Diencephalon (tissue), 1 donor: ENCODE measurements at places on chromosomes 5 and 9. TPM values are rescaled to one million over a fixed set of nuclear protein-coding genes. Genes with fewer than 3 reads are reported as not detected.

The FAM219A gene
- total RNA-seq, result 36.4 TPM

The SOHLH1 gene
- not detected for total RNA-seq

The SLC25A2 gene
- 0.23 TPM for total RNA-seq

The CCDC192 gene
- not detected for total RNA-seq

The ZNF883 gene
- total RNA-seq, result 29.1 TPM

The PCDHA10 gene
- total RNA-seq, result 11.5 TPM

The SLC46A2 gene
- total RNA-seq, result not detected

The UBLCP1 gene
- total RNA-seq, result 28.6 TPM

The IRX1 gene
- total RNA-seq, result 12.7 TPM

The TLN1 gene
- total RNA-seq, result 24.9 TPM

The NOXA1 gene
- total RNA-seq, result 1.6 TPM

The LRRTM2 gene
- total RNA-seq, result 67.6 TPM
